ENCODE measurements at places on chromosomes 3 and 15.

GRCh38 chr3:15796331-15796730 is 1.4 kb downstream of the ANKRD28 start:
- no peak for DNase-seq

- DNase-seq = no peak
Observed at GRCh38 chr3:148631124-148631903, 66.4 kb upstream of the AGTR1 start.

DNA sequence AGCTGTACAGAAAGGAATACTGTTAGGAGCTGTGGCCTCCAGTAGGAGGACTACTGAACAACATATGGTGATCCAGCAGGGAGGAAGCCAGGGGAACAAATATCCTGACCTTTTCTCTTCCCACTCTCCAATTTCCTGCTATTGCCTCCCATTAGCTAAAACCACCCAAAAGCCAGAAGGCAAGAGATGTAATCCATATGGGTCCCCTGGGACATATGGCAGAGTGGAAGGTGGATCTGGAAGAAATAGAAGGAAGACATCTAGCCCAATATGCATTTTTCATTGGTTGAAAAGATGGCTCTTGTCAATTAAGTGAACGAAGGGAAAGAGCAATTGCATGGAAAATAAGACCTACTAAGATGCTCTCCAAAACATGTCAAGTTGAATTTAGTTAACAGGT is 167.2 kb downstream of the CNTN3 start:
- no peak for DNase-seq

DNA sequence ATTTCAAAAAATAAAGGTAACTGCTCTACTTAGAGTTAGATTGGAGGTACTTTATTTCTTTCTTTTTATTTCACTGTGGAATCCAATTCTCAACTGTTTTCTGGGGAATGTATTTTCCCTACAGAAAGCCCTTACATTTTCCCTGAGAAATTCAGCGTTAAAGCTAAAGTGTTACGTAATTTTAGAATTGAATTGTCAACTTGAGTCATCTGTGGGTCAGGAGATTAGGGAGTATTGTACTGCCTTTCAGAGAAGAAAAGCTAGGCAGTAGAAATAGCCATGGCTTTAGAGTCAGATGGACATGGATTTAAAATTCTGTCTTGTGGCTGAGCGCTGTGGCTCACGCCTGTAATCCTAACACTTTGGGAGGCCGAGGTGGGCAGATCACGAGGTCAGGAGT is 728.6 kb downstream of the ROBO1 start:
- no peak for DNase-seq

Data from spinal cord (tissue), 10 donors.